ENCODE measurements at places on chromosomes 2 and 18.

- DNase-seq = no peak
Measured at GRCh38 chr2:164257742-164258141, 363.5 kb downstream of the GRB14 start.

DNA sequence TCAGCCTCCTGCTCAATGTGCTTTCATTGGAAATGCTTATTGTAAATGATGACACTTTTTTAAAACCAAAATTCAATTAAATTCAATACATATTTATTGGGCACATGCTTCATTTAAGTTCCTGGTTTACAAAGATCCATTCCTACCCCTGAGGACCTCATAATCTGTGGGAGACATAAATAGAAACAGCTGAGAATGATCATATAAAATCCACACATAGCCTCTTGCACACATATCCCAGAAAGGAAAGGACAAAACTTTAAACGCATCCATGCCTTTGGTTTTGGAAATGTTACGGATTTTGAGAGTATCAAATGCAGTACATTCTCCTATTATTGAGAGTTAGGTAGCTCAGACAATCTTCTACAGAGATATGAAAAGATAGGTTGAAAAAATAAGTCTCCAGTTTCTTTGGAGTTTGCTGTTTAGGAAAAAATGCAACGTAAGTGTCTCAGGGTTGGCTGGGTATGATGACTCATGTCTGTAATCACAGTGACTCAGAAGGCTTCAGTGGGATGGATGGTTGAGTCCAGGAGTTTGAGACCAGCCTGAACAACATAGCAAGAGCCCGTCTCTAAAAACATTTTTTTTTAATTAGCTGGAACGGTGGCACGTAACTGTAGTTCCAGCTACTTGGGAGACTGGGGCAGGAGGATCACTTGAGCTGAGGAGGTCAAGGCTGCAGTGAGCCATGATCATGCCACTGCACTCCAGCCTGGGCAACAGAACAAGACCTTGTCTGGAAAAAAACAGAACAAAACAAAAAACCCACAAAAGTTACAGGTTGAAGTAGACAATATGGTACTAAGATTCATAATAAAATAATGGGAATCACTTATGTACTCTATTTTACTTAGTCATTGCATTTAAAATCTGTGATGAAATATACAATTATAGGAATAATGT lies 3.9 kb upstream of the PRELID3A start:
- DNase-seq = no peak

DNA sequence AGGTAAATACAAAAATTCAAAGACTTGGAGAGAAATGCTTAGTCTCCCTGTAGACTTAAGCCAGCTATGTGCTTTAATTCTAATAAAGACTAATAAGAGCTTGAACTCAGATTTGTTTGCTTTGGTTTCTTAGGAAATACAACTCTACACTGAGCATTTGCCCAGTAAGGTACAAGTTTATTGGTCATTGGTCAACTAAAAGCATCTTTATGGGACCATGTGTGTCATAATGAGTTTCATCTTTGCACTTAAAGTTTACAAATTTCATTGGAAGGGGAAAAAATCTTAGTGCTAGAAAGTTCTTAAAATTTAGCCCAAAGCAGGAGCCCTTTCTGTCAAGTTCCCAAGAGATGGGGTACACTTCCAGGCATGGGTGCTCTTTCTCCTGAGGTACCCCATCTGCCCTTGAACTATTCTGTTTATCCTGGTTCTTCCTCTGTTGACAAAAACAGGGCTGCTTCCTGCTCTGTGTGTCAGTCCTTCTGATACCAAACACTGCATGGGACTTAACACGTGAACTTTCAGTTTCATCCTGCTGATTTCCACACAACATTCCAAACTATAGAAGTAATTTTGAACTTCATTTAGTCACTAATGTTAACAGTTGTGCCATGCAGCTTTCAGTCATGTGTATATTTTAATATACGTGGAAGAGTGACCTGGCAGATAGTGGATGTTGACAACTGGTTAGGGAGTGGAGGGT lies 200.2 kb downstream of the TPGS2 start:
- no peak for DNase-seq

GRCh38 chr2:175181877-175182308 lies 383 bp upstream of the ATP5MC3 start:
- no peak for DNase-seq

DNA sequence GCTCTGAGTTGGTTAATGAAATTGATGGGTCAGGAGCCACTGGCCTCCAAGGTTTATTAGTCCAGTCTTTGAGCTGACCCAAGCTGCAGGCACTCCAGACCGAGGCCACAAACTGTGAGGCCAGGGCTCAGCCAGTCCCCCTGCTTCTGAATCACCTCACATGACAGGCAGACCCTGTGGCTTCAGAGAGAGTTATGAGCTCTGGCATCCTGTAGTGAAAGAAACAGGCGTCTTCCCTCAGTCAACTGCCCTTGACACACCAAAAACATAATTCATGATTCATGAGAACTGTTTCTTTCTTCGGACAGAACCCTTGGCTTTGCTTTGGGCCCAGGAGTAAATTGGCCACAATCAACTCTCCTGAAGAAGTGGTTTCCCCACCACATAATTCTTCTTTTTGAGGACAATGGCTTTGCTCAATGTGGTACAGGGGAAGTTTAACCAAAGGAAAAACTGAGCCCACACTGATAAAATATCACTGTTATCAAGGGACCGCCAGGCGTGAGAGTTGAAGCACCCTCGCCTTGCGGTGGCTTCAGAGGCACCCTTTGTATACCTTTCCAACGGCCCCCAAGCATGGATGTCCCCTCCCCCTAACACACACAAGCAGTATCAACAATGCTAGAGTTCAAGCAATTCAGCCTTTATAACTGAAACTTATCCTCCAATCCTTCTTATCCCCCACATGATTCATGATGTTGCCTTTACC lies 226.9 kb downstream of the CYRIA start:
- no peak for DNase-seq

DNA sequence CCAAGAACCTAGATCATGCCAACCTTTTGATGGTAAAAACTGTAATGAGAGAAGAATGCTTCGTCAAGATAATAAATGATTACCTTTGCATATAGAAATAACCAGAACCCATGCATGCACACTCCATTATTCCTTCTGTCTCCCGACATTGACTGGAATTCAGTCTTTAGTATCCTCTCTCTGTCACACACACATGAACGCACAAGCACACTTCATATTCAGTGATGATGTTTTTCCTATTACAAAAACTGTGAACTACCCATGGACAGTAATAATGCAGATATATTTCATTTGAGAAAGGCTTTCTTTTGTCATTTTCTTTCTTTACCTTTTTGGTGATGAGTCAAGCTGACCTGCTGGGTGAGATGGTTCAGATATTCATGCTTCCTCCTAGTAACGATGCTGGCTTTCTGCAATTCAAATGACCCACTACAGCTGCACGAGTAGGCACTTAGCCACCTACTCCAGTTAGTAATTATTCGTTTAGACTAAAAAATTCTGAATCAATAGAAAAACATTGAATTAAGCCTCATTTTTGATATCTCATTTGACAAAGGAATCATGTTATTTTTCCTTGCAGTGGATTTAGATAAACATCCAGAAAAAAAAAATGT lies 382.2 kb downstream of the TGIF1 start:
- no peak for DNase-seq

DNA sequence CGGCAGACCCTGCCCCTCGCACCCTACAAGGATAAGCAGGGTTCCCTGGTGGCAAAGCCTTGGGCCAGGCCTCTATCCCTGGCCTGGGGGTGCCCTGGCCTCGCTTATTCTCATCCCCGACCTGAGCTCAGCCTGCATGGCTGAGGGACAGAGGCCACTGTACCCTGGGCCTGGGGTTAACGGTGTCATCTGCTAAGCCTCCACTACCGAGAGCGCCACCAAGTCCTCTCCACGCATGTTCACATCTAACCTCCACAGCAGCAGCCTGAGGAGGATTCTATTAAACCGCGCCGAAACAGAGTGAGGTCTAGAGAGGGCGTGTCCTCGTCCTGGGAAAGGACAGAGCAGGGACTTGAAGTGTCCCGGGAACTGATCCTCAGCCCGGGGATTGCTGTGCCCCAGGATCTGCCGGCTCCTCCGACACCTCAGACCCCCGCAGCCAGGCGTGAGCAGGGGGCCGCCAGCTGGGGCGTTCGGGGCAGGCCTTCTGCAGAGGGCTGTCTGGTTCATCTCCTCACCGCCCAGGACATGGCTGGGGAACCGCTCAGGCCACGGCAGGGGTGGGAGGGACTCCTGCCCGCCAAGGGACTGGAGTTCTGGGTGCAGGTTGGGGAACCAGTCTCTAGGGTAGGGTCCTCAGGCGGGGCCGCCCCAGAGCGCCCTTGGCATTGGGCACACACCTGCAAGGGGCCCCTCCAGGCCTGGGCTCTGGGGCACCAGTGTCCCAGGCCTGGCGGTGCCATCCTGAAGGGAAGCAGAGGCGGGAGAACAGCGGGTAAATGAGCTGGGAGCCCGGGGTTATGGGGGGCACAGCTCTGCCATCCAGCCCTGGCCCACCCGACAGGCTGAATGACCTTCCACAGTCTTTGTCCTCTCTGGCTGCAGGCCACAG lies 68.0 kb upstream of the SMAD7 start:
- no peak for DNase-seq
